ENCODE measurements at places on chromosomes 3 and 15.

- DNase-seq, result no peak
Measured at GRCh38 chr3:128487538-128487812, 5.5 kb downstream of the GATA2 start.

DNA sequence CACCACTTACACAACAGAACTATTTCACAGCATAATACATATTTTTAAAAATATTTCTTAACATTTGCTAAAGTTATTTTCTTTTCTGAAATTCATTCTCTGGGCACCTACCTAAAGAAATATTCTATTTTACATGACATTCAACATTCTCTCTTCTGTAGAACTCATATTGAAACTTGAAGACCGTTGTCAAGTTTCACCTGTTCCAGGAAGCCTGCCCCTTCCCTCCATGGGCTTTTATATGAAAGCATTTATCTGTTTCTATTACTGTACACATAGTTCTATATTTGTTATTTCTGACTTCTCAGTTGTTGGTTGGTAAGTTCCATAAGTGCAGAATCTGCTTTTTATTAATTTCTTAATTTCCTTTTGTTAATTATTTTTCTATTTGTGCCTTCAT is 204.3 kb upstream of the ALCAM start:
- no peak for DNase-seq

DNA sequence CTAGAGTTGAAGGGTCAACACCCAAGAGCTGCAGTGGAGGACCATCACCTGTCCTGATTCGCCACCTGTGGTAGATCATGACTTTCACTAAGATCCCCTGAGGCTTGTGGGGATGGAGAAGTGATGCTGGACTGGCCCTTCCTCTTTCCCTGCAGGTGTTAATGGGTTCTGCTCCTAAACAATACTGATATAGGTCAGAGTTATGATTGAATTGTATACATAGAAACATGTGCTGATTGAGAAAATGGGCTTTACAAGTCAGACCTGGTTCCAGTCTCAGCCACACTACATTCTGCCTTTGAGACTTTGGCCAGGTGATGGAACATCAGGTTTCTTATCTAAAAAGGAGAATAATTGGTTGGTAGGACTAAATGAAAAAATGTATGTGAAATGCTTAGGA is 418.9 kb upstream of the TPRG1 start:
- no peak for DNase-seq

DNA sequence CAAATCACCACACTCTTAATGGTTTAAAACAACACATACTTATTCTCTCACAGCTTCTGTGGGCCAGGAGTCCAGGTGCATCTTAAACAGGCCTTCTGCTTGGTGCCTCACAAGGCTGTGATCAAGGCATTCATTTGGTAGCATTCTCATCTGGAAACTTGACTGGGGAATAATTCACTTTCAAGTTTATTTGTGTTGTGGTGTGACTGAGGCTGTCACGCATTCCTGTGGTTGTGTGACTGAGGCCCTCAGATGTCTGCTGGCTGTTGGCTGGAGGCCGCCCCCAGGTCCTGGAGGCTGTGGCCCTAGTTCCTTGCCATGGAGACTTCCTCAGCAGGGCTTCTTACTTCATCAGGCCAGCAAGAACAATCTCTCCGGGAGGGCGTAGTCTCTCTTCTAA is 16.9 kb upstream of the FAM3D start:
- DNase-seq, result peak; percentile 49

GRCh38 chr3:17738219-17738618 is 4.2 kb downstream of the TBC1D5 start:
- no peak for DNase-seq

DNA sequence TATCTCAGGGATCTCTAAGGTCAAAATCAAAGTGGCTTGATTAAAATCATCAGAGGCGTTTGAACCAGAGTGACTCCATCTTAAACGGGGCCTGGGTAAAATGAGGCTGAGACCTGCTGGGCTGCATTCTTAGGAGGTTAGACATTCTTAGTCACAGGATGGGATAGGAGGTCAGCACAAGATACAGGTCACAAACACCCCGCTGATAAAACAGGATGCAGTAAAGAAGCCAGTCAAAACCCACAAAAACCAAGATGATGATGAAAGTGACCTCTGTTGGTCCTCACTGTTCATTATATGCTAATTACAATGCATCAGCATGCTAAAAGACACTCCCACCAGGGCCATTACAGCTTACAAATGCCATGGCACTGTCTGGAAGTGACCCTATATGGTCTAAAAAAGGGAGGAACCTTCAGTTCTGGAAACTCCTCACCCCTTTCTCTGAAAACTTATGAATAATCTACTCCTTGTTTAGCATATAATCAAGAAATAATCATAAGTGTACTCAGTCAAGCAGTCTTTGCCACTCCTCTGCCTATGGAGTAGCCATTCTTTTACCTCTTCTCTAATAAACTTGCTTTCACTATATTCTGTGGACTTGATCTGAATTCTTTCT is 143.3 kb upstream of the SLCO3A1 start:
- no peak for DNase-seq

- no peak for DNase-seq
Measured at GRCh38 chr3:31934866-31935265, 46.2 kb downstream of the OSBPL10 start.

DNA sequence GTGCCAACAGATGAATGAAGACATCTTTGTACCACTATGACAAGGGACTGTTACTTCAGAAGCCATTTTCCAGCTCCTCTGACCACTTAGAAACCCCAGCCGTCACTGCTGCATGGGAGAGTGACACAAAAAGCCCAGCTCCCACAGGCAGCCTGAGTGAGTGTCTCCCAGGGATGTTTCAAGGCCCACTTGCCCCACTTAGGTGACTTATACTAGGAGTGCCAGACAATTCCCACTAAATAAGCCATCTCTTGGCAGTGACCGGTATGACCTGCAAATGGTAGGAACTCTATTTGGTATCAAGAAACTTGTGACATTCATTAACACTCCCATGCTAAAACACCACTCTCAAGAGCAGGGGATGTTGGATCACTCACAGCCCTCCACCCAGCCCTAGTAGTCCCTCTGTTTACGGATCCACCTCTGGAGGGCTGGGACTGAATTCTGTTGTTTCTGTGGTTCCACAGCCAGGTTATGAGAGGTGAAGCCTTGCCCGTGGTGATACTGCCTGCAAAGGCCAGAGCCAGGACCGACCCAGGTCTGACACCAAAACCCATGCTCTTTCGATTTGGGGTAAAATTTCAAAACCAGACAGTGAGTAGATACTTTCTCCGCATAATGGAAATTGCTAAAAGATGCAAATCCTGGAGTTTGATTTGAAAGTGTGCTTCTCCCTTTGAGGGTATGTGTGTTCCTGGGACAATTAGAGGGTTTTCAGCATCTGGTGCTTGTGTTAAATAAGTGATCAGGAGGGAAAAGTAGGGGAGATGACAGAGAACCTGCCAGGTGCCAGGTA is 14.5 kb downstream of the RBP1 start:
- DNase-seq, result no peak

GRCh38 chr3:134911586-134912548 is 116.8 kb downstream of the EPHB1 start:
- no peak for DNase-seq

DNA sequence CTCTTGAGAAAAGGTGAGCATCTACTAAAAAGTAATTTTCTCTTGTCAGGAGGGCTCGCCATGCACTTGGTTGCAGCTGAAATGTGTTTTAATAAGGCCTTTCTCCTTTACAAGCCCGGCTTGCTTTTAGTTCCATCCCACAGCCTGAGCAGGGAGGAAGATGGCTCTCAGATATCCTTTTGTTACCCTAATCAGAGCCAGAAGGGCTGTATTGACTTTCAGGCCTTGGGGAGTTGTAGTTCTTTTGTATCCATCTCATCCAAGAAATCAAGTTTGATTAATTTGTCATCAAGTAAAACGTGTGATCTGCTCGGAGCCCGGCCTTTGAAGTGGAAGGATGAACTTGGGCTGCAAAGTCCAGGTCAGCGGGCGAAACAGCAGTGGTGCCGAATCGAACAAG is 52.9 kb downstream of the EIF4E3 start:
- DNase-seq, result no peak

DNA sequence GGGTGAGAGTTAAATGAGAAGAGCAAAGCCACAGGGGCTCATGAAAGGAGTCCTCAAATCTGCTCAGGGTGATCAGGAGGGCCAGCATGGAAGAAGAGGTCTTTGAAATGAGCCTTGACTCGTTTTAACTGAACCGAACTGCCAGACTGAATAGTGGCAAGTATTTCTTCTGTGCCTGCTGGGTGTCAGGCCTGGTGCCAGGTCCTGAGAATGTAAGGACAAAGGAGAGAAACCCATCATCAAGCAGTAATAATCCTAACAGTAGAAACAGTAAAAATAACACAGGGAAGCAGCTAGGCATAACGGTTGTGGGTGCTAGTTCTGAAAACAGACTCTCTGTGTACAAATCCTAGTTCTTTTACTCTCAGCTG is 40.4 kb upstream of the SMAD3 start:
- DNase-seq, result no peak

DNA sequence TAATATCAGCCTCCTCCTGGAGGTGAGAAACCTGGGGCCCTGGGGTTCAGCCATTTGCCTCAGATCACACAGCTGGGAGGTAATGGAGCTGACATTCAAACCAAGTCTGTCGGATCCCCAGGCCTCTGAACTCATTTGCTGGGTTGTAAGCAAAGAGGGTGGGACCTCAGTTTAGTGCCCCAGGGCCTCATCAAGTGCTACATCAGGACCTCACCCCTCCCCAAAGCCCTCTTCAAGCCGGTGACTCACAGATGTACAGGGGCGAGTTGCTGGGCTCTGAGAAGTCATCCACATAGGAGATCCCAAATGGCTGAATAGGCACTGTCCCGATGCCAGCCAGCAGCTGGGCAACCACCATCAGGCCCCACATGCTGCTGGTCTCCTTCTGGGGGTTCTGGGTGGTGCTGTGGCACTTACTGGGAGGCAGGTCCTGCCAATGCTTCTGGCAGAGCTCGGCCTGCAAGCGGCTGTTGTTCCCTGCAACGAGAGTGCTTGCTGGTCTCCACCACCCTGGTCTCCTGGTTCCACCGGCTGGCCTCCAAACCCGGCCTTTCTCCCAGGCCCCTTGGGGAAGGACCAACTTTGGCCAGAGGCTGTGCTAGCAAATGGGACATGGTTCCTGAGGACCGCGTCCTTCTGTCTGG is 59.2 kb upstream of the RAB6B start:
- no peak for DNase-seq

GRCh38 chr3:64216274-64217147 is 8.8 kb downstream of the PRICKLE2 start:
- DNase-seq, result no peak

DNA sequence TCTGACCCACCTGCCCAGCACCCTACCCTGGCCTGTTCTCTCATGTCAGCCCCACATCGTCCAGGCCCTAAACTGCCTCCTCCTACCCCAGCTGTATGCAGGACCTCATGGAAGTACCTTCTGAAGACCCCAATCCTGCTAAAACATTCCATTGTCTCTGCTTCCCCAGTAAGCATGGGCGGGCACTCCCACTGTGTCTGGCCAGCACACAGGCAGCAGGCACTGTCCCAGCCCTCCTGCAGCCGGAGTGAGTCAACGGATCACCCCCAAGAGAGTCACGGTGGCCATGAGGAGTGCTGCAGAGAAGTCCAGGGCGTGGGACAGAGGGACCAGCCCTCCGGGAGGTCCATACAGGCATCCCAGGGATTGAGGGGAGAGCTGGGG is 36.4 kb upstream of the SLCO2A1 start:
- no peak for DNase-seq

- no peak for DNase-seq
Measured at GRCh38 chr3:62028236-62028635, 345.1 kb downstream of the FEZF2 start.

DNA sequence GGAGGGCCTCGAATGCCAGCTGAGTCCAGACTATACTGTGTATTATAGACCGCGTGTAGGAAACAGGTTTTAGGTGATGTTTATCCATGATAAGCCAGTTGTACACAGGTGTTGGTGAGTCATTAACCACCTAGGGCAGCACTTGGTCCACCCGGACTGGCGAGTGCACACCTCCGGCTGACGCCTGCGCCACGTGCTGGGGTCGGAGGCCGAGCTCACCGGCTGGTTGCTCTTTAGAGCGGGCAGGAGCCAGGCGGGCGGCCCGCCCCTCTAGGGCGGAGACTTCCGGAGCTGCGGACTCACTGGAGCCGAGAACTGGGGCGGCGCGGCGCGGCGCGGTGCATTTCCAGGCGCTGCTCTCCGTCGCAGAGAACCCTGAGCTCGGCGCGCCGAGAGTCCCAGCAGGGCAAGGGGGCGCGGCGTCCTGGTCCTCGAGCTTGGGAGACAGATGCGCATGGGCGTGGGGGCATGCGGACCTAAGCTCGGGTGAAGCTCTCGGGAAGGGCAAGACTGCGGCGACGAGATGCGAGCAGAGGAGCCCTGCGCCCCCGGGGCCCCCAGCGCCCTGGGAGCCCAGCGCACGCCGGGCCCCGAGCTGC is at the start of gene ESYT3:
TSS of gene ESYT3 (plus strand) at position 341 of the 599 bp plus-strand sequence. CDS start at position 524, 183 bp downstream.
- DNase-seq, result peak; percentile 15

DNA sequence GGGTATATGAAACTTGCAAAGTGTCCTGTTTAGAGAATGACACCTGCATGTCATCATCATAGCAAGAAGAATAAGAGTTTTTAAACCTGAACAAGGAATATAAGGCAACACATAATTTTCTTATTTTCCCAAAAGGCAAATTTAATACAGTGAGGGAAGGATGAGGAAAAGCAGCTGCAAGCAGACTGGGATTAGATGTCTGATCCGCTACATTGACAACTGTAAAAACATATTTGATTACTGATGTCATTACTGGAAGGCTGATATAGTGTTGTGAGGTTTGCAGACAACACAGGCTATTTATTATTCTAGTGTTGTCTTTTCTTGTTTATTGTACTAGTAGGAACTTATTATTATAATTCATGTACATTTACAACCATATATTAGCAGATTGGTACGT is 528.7 kb downstream of the ZIC1 start:
- DNase-seq, result no peak

DNA sequence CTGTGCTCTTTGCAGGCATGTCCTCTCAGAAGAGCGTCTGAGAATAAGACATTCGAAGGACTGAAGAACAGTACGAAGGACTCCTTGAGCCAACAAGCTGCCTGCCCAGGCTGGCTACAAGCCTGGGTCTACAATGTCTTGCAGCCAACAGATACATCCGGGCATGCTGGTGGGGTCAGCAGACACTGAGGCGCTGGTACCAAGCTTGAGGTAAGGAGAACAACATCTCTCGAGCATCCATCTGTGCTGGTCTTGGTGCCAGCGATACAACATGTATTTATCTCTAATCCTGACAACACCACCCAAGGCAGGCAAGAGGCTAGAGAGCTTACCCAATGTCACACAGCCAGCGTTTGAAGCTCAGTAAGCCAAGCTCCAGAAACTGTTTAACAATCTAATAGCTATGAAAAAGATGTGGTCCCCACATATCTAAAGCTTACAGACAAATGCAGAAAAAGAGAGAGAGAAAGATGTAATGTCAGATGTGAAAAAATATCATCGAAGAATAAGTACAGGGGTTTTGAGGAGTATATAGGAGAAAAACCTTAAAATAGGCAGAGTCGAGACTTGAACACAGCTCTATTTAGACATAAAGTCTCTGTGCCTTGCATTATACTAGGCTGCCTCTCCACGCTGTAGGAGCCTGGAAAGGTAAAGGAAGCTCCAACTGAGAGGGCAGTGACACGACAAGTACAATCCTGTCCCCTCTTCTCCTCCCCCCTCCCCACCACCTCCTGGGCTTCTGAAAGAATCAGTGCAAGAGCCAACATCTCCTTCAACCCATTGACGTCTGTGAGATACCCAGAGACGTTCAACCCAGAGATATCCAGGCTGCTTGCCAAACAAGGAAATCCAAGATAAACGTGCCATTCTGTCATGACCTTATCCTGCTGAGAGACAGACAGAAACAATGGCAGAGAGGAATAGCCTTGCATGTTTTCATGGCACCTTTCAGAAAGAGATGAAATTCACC is 39.4 kb downstream of the WWTR1 start:
- no peak for DNase-seq
